Stimulated activated CD8-positive, alpha-beta memory T cell treated with anti-CD3 and anti-CD28 coated beads, Interleukin-15, amount 100 ng/mL, for 24 hours (primary cell): ENCODE measurements at places on chromosomes 3 and 15.

DNA sequence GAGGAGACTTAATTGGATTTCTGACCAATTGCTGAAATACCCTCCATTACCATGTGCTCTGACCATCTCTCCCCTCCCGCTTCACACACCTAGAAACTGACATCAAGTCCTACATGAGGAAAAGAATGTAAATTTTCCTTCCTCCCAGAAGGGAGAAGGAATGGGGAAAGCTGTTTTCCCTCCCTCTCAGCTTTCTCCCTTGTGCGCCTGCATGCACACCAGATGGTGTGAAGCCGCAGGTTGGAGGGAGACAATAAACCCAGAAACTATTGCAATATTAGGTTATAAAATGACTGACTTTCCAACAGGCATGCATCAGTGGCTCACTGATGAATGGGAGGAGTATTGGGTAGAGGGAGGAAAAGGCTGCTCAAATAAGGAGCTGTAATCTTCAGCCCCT is 50.9 kb downstream of the MB21D2 start:
- no peak for DNase-seq

DNA sequence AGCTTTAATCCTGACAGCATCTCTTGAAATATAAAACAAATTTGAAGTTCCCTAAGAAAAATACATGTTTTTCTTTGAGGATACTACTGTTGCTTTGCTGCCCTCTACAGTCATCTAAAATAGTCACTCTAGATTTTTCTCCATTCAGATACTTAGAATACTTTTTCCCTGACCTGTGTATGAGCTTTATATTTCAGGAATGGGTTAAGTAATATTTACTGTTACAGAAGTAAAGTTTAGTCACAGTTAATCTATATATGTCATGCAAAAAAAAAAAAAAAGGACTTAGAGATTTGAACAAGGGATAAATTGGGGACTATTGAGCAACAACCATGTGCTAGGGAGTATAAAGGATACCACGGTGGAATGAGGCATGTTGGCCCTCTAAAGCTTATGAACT is 8.8 kb downstream of the NECTIN3 start:
- no peak for DNase-seq

DNA sequence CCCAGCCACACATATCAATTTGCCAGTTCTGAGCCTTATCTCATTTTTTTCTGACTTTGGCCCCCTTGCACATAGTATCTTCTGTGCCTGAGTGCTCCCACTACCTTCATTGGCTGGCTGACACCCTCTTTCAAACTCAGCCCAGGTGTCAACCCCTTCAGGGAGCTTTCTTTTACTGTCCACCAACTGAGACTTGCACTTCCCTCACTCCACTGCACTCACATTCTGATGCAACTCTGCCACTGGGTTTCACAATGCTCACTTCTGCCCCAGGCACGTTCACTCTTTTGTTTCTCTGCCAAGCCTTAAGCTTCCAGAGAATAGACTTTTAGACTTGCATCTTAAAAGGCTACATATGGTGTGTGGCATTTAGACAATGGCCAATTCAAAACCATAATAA is 101.5 kb upstream of the CBLB start:
- no peak for DNase-seq

GRCh38 chr3:127061641-127062040 is 78.7 kb downstream of the PLXNA1 start:
- DNase-seq = no peak

DNA sequence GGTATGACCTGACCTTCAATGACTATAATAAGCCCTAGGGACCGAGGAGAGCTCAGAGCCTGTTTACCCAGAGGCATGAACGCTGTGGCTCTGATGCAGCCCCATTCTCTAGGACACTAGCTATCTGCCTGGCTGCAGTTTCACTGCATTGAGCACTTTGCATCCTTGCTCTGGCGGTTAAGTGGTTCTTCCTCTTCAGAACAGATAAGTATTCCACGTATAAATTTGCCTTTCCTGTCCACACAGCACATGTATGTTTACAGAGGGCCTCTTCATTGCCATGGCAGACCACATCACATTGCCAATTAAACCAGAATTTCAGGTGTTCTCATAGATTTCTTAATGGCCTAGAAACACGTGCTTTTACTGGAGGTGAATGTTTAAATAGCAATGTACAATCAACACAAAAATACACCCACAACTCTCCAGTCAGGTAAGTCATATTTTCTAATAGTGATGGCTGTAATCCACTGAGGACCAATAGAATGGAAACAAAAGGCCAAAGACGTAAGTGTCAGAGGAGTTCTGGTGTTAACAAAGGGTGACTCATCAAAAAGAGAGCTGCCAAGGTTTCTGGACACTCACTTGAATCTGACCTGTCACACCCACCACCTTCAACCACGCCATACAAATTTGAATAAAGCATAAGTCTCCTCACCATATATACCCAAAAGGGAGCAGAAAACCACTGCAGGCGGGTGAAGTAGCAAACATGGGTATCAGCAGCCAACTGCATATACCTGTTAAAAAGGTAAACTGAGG is 553.4 kb downstream of the OCA2 start:
- DNase-seq = no peak
